ENCODE measurements at places on chromosomes 16 and 17.

GRCh38 chr16:4038448-4038847 is 77.8 kb downstream of the ADCY9 start:
- no peak for DNase-seq

GRCh38 chr17:2192367-2193057 is 111.1 kb downstream of the SMG6 start:
- DNase-seq, result peak; percentile 95

DNA sequence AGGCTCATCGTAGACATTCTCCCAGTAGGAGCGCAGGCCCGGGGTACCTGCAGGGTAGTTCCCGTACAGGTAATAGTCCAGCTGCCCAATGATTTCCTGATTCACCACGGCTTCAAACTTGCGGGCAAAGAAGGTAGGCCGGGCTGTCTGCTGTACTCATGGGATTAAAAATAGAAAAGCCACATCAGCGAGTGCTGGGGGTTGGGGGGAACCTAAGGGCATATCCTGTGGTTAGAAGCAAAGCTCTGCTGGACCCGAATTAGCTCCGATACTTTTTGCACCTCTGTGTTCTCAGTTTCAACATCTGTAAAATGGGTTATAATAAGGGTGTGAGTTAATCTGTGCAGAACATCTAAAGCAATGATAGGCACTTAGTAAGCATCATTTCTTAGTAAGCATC is 336.2 kb downstream of the XYLT1 start:
- DNase-seq, result no peak

DNA sequence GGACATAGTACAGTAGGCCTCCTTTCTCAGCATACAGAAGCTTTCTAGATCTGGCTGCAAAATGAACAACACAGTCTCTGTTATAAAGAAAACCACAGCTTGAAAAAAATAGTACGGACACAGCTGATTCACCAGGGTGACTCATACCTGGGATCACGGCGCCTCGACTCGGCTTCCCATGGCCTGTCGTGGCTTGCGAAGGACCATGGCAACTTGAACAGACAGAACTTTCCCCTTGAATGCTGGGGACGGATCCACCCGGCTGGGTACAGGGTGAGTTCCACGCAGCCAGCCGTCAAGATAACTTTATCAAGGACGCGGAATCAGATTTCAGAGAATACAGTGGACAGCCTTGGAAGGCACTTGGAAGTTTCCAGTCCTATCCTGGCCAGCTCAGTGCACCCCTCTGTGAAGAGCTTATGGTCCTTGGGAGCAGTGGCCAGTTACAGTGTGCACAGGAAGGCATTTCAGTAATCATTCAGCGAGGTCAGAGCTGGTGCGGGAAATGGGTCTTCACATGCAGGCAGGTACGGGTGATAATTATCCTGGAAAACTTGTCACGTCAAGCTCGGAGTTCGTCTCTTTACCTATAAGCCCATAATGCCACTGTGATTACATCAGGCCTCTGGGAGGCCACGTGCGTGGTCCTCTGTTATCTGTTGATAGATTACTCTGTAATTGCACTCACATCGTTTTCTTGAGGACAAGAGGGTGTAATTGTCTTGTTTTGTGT is 57.9 kb upstream of the MAF start:
- DNase-seq, result peak; percentile 65

DNA sequence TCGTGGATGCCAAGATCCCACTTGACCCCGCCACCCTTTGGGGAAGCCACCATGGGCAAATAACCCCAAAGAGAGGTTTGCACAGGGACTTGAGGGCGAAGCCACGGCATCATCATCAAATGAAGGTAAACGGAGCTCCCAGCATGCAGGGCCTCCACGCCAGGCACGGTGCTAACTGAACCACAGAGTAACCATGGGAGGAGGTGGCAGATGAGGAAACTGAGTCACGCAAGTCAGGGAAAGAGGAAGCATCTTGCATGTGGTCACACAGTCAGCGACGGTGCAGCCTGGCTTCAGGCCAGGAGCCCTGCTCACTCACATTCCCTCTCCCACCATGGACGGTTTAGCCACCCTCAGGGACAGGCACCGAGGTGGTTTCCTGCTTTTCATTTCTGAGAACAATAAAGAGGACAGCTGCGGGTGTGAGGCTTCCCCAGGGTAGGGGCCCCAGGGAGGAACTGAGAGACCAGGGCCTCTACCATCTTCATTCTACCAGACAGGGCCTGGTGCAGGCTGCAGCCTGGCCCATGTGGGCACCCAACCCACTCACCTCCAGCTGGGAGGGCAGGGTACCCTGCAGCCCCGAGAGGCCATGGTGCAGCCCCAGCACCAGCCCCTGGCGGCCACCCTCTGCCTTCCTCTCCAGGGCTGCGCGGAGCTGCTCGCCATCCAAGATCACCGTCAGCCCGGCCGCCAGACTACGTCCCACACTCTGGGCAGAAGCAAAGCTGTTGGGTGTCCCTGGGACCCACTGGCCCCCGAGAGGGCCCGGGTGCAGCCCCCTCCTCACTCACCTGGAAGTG is 78.3 kb downstream of the RMI2 start:
- DNase-seq, result no peak

DNA sequence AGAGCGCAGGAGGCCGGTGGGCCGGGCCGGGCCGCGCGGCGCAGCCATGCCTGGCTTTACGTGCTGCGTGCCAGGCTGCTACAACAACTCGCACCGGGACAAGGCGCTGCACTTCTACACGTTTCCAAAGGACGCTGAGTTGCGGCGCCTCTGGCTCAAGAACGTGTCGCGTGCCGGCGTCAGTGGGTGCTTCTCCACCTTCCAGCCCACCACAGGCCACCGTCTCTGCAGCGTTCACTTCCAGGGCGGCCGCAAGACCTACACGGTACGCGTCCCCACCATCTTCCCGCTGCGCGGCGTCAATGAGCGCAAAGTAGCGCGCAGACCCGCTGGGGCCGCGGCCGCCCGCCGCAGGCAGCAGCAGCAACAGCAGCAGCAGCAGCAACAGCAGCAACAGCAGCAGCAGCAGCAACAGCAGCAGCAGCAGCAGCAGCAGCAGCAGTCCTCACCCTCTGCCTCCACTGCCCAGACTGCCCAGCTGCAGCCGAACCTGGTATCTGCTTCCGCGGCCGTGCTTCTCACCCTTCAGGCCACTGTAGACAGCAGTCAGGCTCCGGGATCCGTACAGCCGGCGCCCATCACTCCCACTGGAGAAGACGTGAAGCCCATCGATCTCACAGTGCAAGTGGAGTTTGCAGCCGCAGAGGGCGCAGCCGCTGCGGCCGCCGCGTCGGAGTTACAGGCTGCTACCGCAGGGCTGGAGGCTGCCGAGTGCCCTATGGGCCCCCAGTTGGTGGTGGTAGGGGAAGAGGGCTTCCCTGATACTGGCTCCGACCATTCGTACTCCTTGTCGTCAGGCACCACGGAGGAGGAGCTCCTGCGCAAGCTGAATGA is 606 bp downstream of the THAP11 start:
- DNase-seq, result no peak

GRCh38 chr17:57215317-57215716 is 41.0 kb upstream of the MSI2 start:
- no peak for DNase-seq

GRCh38 chr17:74850310-74850709 is 9.4 kb downstream of the GRIN2C start:
- no peak for DNase-seq

DNA sequence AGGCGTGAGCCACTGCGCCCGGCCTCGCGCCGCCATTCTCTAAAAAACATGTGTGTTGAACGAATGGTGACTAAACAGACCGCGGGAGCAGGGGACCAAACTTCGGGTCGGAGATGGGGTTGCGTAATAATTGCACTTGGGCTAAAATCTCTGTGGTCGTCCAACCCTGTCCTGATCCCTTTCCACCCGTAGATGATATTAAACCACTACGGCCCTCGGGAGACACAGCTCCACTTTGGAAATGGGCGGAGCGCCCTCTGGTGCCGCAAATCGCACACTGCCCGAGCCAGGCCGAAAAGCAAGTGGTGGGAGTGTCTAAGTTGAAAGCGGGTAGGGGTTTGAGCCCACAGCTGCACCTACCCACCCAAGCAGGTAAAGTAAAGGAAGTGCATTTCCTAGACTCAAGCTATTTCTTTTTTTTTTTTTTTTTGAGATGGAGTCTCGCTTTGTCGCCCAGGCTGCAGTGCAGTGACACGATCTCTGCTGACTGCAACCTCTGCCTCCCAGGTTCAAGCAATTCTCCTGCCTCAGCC is 17.0 kb downstream of the CAVIN1 start:
- no peak for DNase-seq

GRCh38 chr17:8273884-8274444 is 14.5 kb upstream of the RANGRF start:
- DNase-seq, result no peak

GRCh38 chr16:67396159-67397035 is 3.1 kb upstream of the TPPP3 start:
- DNase-seq, result no peak

- no peak for DNase-seq
Observed at GRCh38 chr17:44539673-44540072, 17.6 kb upstream of the FZD2 start.

GRCh38 chr17:62614142-62614541 is 13.3 kb upstream of the MRC2 start:
- peak; percentile 83 for DNase-seq

DNA sequence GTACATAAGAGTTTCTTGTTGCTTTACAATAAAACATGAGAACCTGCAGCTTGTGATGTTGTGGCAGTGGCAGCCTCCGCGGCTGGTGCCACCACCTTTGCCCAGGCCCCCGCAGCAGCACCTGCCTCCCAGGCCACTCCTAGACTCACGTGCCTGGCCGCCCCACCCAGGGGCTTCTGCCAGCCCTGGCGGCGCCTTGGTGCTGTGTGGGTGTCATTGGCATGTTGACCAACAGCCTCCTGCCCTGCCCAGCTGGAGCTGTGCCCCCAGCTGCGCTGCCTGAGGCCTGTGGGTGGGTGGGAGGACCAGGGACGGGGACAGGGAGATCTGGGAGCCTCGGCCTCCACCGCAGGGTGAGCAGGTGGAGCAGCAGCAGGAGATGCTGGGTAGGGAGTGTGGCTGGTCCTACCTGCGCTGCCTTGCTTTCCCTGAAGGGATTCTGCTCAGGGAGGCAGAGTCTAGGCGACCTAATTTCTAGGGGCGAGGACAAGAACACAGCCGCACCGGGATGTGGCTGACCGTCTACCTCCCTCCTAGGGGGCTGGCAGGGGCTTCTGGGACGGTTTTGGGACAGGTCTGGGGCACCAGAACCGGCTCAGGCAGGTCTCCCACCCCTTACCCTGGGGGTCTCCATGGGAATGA is 428 bp upstream of the DNASE1L2 start:
- no peak for DNase-seq

GRCh38 chr16:9072806-9073341 is 18.6 kb upstream of the HAPSTR1 start:
- DNase-seq, result peak; percentile 74

GRCh38 chr16:59698346-59699020 is 964.4 kb upstream of the GOT2 start:
- DNase-seq, result peak; percentile 24

- no peak for DNase-seq
Observed at GRCh38 chr17:17182598-17183136, 23.5 kb downstream of the PLD6 start.

DNA sequence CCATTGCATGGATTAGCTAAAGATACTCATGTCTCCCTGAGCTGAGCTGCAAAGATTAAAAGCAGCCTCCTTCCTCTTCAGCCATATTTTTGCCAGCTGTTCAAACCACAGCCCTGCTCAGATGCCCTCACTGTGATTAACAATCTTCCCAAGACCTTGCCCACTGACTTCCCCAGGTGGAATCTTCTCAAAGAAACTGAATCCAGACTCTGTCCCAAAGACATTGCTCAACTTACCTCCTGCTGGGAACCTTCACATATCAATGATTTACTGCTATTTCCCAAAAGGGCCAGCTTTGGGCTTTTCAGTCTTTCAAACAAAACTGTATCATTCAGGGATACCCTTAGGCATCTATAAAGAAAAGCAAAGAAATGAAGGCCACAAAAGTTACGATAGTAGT is 9.2 kb downstream of the C17orf67 start:
- no peak for DNase-seq

DNA sequence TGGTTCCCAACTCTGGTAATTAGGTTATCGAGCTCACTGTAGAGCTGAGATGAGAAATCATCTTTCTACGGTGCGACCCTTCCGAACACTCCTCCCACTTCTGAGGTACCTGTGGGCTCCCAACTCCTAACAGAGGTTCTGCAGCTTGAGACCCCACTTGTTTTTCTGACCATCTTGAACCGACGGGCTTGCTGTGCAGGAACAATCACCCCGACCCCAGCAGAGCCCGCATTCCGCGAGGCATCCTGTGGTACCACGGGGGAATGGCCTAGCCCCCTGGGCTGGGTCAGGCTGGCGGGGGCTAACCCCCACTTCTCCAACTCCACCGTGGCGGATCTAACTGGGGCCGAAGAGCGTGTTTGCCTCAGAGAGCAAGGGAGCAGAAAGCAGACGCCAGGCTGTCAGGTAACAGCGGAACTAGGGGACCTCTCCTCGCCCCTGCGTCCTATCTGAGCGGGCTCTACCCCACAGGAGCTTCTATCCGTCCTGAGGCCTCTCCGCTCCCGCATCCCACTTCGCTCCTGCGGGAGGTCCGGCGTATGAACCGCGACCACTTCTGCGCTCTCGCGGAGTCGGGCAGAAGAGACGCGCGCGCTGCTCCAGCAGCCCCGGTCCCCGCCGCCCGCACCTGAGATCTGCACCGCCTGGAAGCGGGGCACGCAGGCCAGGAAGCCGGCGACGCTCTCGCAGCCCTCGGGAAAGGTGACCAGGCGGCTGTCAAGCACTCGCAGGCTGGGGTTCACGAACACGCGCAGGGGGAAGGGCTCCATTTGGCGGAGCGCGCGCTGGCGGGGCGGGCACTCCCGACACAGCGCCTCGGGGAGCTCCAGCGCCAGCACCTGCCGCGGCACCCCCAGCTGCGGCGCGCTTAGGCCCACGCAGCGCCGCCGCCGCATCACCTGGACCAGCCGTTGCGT is 761 bp downstream of the PDF start:
- no peak for DNase-seq

GRCh38 chr16:54431041-54431996 is 144.7 kb upstream of the IRX3 start:
- peak; percentile 22 for DNase-seq

GRCh38 chr17:82198092-82198491 is 14.6 kb downstream of the CCDC57 start:
- DNase-seq, result no peak

DNA sequence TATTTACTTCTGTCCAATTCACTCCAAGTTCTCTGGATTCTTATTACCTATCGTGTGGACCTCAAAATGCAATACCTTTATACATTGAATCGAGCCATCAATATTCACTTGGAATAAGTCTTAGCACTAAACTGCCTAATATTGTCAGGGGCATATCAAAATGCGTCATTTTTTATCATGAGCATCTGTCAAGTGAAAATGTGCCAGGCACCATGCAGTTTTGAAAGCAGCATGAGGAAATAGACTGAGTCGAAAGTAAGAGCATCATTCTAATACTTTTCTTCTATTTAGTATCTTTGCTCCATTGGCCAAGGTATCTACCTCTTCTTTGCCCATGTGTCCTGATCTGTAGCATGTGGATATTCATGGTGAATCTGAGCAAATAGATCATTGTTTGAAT is 1193.4 kb downstream of the CDH11 start:
- no peak for DNase-seq
